ENCODE measurements at places on chromosomes 5 and 9.

- DNase-seq = no peak
These were observed 148.2 kb downstream of the GIN1 start for GRCh38 chr5:102971676-102972293.

GRCh38 chr9:122848256-122848943, 20.0 kb upstream of the PDCL start:
- no peak for DNase-seq

DNA sequence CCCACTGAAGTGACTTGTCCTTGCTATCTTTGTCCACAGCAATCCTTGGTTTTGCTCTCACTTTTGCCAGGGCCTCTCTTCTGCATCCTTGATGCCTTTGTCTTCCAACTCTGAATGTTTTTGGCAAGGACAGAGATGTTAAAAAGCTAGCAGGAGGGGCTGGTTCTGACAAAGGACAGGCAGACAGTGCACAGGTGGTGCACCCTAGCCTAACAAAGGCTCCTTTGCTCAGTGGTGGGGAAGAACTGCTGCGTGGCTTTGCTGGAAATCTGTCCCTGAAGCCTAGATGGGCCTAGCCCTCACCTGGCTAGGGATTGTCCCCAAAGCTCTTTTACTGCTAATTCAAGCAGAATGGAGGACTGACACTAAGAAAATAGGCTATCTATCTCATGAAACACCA, 233.5 kb downstream of the MAN2A1 start:
- no peak for DNase-seq

GRCh38 chr9:37032713-37033112, 1.4 kb downstream of the PAX5 start:
- DNase-seq = no peak

- no peak for DNase-seq
These were observed 34.8 kb downstream of the TMEM252 start for GRCh38 chr9:68505681-68506409.

DNA sequence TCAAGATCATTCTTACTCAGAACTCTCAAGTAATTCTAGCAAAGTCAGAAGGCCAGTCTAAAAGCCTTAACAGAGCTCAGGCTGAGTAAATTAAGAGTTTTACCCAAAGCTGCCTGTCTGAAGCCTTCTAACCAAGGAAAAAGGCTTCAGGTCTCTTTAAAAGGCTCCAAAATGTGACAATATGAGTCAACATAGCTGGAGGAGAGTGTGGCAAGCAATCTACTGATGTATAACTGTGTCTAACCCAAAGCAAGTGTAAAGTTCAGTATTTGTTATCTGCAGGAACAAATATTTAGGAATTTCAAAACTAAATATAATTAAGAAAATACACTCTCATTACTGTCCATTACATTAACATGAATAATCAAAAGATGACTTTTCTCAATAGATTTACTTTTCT, 11.0 kb downstream of the ZBTB5 start:
- DNase-seq = no peak

DNA sequence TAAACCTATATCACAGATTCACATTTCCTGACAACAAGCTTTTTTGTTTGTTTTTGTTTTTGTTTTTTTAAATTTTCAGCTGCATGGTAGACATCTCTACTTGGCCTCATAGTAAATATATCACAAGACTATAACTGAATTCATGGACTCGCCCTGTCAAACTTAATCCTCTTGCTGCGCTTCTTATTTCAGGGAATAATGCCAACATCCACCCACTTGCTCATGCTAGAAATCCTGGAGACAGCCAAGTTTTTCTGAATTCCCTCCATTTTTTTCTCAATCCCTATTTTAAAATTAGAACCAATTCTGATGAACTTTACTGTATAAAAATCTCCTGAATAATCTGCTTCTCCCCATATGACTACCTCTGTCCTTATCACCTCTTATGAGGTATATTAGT, 283.6 kb upstream of the RPS23 start:
- no peak for DNase-seq

DNA sequence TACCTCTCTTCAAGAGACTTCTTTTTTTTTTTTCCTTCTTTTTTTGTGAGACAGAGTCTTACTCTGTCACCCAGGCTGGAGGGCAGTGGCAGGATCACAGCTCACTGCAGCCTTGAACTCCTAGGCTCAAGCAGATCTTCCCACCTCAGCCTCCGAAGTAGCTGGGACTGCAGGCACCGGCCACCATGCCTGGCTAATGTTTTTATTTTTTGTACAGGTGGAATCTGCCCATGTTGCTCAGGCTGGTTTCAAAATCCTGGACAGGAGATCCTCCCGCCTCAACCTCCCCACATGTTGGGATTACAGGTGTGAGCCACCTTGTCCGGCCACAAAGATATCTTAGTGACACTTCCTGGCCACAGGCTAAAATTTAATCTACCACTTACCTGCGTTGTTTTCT, 42.9 kb upstream of the F2RL1 start:
- no peak for DNase-seq

DNA sequence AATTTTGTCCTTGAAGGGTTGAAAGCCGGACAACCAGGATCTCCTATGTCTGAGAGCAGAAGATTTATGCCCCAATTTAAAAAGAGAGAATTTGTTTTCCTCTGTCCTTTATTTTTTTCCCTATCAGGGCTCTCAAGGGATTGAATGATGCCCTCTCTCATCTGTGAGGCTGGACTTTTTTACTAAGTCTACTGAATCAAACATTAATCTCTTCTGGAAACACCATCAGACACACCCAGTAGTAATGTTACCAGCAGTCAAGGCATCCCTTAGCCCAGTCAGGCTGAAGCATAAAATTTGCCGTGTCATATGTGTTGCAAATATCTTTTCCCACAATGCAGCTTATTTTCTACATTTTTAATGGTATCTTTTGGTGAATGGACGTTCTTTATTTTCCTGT, 1497.9 kb downstream of the MAT2B start:
- no peak for DNase-seq

GRCh38 chr5:157248821-157249470, 17.0 kb upstream of the CYFIP2 start:
- no peak for DNase-seq

DNA sequence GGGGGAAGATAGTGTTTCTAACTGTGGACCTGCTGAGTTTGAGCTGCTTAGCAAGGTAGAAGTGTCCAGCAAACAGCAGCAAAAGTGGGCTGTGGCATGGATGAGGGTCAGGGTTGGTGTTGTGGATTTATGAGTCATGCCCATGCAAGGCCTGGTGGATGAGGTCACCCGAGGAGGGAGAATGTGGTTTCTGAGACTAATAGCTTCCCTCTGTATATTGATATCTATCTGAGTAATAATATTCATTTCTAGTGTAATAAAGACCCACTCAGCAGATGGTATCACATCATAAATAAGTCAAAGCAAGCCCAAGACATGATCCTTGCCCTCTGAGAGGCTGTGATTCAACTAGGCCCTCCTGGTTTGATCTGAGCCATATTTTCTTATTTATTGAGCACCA, 597.8 kb upstream of the CLINT1 start:
- DNase-seq = no peak

DNA sequence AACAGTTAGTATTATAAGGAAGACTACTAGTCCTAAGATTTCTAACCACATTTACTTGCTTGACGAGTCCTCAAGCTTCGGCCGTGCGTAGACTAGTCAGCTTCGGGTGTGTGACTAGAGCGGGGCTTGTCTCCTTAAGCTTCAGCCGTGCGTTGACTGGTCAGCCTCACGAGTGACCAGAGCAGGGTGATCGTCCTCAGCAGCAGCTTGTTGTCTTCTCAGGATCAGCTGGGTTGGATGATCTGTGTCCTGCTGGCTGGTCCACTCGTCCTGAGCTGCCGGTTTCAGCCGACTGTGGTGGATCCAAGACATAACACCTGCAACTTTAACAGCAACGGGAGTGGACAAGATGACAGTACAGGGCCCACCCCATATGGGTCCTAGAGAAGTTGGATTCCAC, 16.7 kb downstream of the CEL start:
- DNase-seq = no peak

- DNase-seq = no peak
These were observed 3.0 kb downstream of the GARIN3 start for GRCh38 chr5:157162919-157163510.

DNA sequence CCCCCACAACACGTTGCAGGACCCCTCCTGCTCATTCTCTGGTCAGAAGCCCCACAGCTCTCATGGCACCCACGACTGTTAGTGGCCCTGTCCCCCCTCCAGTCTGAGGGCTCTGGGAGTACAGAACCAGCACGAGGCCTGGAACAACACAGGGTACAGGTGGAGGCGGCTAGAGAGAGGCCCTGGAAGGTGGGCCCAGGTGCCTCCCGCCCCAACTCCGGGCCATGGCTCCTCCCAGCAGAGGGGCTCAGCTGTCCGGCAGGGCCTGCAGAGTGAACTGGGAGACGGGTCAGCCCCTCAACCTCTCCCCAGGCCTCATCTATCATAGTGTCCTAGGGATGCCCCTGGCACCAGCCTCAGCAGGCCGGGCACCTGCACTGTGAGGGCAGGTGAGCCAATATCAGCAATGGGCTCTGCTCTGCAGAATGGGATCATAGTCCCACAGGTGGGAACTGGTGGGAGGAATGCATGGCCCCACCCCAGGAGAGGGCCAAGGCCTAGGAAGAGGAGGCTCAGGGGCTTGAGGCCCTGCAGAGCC, 58.6 kb downstream of the BARX1 start:
- no peak for DNase-seq

DNA sequence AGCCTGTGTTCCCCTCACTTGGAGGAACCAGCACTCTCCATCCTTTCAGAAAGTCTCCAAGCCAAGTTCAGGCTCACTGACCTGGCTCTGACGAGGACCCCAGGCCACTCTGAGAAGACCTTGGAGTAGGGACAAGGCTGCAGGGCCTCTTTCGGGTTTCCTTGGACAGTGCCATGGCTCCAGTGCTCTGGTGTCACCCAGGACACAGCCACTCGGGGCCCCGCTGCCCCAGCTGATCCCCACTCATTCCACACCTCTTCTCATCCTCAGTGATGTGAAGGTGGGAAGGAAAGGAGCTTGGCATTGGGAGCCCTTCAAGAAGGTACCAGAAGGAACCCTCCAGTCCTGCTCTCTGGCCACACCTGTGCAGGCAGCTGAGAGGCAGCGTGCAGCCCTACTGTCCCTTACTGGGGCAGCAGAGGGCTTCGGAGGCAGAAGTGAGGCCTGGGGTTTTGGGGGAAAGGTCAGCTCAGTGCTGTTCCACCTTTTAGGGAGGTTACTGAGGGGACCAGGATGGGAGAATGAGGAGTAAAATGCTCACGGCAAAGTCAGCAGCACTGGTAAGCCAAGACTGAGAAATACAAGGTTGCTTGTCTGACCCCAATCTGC, 4.7 kb upstream of the NUP214 start:
- no peak for DNase-seq

GRCh38 chr5:33237471-33237870, 203.3 kb upstream of the TARS1 start:
- no peak for DNase-seq

DNA sequence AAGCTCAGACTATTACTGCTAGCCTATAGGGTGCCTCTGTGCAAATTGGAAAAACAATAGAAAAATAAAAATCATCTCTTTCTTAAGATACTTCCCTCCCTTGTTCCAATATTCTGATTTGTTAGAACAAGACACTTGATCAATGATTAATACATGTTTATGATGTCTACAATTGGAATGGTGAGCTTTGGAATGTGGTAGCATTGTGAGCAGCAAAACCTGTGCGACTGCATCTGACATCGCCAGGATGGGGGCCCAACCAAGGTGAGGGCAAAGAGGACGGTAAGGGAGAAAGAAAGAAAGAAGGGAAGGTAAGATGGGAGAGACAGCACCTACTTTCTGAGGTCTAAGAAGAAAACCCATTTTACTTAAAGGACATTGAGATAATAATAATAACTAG, 183.0 kb upstream of the TRIM32 start:
- DNase-seq = no peak

DNA sequence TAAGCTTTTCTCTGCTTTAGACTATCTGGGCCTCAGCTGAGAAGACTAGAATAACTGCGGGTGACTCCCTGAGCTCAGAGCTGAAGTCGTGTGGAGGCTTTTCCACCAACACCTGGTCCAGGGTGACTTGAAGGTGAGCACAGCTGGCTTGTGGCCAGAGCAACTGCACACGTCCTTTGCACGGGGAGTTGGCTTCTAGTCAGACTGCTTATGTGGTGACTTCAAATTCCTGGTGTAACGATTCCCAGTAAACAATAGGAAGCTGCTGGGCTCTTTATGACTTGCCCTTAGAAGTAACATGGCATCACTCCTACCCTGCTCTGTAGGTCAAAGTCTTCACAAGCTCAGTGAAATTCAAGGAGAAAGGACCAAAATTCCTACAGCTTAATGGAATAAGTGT, 800.6 kb upstream of the CDH6 start:
- DNase-seq = no peak

DNA sequence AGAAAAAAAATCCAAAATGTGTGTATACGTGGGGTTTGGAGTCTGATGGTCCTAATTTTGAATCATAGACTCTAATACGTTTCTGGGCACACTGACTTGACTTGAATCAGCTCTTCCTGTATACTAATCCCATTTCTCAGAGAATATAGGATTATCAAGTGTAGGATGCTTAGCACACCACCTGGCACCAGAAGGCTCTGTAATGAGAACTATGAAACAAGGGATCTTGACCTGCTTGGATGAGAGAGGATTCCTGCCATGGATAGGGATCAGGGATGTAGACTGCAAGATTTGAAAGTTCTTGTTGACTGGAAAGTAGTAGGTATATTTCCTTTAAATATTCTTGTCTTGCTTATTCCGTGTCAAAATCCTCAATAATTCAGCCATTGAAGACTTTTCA, 7.8 kb downstream of the HSPA4 start:
- no peak for DNase-seq

DNA sequence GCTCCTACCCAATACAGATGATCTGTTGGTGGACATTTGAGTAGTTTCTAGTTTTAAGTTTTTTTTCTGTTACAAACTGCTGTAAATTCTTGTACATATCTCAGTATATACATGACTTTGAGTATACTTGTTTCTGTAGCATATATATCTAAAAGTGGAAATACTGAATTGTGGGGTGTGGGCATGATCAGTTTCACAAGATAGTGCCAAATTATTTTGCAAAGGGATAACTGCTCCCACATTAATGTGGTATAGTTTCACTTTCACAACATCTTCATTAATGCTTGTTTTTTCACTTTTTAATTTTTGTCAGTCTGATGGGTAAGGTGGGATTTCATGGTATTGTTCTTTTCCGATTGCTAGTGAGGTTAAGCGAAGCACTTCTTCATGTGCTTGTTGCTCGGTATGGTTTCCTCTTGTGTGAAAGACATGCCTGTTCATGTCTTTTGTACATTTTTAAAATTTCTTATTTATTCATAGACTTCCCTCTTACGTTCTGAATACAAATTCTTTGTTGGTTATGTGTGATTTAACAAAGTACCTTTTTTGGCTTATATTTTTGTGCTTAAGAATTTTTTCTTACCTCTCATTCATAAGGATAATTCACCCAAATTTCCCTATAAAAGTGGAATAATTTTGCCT, 103.5 kb downstream of the CDC42SE2 start:
- DNase-seq = no peak

- no peak for DNase-seq
These were observed 6.8 kb downstream of the OBP2A start for GRCh38 chr9:135552698-135553171.

DNA sequence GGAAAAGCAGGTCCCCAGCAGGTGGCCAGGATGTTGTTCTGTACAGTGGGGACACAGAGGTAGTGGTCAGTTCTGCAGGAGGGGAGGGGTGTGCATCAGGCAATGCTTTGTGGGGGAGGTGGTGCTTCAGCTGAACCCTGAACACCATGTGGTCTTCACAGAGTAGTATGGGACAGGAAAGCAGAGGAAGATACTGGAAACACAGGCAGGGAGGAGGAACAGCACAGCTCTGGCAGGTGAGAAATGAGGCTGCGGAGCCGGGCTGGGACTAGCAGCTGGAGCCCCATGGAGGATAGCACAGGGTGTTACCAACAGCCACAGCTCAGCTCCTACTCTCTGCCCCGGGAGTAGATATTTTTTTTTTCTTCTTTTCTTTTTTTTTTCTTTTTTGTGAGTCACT, 161.5 kb downstream of the ENTREP1 start:
- no peak for DNase-seq
